ENCODE measurements at places on chromosomes 7 and 10.

DNA sequence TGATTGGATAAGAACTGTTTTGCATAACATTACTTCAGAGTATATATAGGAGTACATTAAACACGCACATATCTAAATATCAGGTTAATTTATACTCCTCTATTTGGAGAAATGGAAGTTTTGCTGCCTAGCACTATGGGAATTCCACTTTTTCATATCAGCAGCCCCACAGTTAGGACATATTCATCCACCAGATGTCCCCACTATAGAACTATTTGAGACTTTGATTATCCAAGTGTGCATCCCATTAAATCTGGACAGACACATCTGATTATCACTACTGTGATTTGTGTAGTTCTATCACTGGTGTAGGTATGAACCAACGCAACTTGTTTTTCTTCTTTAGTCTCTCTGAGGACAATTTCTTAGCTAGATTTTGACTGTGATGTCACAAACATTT, 345.7 kb downstream of the THSD7A start:
- no peak for DNase-seq

DNA sequence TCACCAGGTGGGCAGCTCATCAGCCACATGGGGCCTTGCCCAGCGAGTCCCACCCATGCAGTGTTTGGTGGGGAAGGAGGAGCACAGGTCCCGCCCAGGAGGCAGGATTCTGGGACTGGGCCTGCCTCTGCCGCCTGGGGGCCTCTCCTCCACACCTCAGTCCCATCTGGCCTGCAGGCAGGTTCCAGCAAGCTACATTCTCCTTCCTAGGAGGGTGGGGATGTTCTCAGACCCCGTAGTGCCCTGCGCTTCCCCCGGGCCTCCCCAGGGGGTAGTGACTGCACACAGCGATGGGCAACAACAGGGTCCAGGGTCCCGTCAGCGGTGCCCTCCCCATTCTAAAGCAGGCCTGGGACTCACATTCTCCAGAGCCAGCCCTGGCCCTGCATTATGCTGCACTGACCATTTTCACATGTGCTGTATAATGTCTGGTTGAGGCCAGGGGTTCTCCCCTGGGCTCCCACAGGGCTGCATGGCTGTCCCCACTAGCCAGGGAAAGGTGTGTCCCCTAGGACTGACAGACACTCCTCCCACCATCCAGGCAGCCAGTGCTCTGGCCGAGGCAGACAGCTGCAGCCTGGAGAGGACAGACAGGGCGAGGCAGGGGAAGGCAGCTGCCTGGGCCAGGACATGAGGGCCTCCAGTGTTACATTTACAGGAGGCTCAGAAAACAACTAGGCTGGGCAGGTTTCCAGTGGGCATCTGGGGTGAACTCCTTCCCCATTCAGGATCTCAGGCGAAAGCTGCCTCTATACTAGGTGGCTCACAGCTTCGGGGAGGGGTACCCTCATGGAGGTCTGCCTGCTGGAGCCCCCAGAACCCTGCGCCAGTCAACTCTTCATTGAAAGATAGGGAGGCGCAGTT, 9.3 kb downstream of the RASGEF1A start:
- DNase-seq, result no peak

GRCh38 chr7:131538813-131539179, 17.6 kb downstream of the PODXL start:
- DNase-seq, result no peak

GRCh38 chr7:35584990-35585389, 109.9 kb downstream of the HERPUD2 start:
- no peak for DNase-seq

DNA sequence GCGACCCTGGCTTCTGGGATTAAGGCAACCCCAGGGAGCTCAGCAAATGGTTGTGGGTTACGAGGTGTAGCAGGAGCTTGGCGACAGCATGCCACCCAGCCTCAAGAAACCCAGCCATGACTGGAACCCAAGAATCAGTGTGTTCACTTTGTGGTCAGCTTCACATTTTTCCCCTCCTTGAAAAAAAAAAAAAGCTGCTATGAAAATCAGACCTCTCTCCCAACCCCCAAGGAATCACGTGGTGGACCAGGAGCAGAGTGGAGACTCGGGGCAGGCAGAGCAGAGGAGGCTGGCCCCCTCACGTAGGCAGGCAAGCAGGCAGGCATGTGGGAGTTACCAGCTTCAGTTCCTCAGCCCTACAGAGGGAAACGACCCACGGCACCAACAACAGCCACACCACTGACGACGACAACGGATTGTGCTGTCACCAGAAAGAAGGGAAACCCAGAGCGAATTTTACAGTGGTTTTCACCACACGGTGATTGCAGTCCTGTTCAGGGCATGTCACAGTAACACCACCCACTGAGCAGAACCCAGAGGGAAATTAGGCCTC, 203.4 kb downstream of the SLC25A13 start:
- DNase-seq, result no peak

DNA sequence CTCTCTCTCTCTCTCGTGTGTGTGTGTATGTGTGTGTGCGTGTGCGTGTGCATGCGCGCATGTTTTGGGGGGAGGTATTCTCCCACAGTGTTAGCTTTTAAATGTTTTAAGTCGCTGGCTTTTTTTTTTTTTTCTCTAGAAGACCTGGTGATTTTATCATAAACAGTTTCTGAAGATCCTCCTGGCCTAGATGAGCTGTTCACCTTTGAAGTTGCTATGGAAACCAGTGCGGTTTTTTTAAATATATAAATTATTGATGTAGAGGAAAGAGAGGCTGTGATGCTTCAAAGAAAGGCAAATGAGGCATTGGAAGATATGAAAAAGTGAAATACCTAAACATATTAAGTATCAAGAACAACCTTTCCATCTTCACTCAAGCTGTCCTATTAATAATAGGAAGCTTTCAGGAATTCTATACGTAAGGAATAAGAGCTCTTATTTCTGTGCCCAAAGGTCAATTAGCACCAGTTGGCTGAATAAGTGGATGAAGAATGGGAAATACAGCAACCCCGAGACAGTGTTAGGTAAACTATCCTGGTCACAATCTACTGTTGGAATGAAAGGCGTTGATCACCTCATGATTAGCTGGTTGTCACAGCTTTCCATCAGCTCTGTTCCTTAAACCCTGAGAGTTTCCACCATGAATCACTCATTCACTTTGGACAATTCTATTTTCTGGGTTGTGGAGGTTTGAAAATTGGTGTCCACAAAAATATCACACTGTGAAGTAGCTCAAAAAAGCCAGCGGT, 66.5 kb upstream of the SLC35G1 start:
- no peak for DNase-seq

GRCh38 chr7:105618016-105618296, 36.7 kb upstream of the EFCAB10 start:
- DNase-seq, result no peak

DNA sequence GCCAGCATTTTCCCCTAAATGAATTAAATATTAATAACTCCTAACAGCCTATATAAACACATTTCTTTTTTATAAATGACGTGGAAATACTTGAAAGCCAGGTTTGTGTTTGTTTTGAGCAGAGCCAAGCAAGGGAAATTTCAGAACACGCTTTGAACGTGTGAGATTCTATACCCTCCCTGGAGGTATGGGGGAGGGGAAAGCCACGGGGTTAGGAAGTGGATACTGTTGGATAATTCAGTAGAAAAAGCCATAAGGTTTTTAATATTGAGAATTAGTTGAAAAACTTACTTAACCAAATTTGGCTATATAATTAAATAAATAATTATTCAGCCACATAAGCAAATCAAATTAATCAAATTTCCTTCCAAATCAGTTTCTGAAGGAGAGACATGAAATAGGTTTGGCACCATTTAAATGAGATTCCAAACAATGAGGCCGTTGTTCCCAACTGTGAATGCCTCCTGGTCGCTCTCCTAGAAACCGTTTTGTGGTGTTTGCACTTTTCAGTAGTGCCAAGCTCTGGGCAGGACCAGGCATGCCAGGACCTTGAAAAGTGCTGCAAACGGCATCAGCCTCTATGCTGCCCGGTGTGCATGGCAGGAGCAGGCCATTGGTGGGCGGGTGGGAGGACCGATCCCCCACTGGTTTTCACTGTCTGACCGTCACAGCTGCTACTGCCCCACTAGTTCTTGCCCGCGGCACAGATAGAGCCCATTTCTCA, 88.1 kb downstream of the SEPTIN14 start:
- peak; percentile 94 for DNase-seq

GRCh38 chr7:28732071-28732869, 225.9 kb downstream of the TRIL start:
- peak; percentile 16 for DNase-seq

DNA sequence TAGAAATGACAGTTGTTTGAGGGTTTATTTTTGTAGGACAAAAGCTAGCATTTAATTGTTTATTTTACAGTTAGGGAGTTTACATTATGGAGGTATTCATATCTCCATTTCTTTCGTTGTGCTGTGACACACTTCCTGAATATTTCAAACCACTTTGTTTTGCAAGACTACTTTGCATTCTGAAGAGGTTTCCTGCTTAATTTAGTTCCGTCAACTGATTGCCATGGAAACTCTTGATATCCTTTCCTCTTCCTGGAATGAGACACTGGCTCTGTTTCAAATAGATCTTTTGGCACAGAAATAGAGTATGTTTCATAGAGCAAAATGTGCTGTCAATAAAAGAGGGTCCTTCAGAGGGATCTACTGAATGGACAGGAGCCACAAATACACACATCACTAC, 159.5 kb upstream of the AGR3 start:
- peak; percentile 82 for DNase-seq

GRCh38 chr7:98162758-98163157, 48.5 kb upstream of the BHLHA15 start:
- DNase-seq, result no peak

DNA sequence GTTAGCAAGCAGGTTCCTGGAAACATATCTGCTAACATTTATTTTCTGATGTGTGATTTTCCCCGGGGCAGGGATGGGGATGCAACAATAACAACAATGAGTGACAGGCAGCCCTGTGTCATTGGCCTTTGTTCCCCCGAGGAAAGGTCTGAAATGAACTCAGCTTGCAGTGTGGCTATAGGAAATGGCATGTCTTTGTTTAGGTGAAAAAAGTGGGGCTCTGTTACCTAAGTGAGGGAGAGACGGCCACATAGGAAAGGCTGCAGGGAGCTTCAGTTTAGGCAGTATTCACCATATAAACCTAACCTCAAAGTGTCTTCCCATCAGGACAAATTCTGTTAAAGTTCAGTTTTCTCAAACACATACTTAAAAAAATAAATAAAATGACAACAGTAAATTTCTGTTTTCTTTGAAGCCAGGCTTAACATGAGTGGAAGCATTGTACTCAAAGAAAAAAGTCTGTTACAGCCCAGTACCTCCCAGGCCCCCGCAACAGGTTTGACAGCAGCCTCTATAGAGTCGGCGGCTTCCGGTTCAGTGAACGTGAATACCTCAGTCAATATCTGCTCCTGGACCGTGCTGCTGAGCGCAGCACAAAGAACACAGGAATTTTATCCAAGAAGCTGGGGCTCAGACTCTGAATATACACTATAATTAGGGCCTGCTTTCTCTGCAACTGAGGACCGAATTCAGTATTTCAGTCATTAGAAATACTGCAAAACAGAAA, 168.3 kb downstream of the GLI3 start:
- no peak for DNase-seq

DNA sequence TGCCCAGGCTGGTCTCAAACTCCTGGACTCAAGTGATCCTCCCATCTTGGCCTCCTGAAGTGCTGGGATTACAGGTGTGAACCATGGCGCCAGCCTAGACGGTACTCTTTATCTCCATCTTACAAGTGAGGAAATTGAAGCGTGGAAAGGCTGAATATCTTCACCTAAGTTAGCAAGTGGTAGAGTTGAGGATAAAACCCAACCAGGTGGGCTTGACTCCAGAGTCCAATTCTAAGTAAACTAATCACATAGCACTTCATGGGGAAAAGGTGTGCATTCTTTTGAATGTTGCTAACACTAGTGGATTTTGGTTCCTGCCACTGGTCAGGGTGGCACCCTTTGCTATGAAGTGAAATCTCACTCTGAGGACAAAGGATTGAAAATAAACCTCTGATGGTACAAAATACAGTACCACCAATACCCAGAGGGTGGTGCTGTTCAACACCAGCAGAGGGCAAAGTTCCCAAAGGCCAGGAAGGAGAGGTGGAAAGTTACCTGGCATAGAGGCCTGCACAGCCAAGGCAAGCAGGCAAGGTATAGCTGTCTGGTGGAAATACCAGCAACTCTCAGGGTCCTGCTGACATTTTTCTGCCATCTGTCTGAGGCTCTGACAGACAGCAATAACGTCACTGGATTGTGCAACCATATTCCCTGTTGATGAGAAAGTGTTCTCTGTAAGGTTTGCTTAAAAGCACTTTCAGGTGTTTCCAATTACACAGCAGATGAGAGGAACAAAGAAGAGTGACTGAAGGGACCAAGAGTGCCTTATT, 17.6 kb downstream of the ZDHHC16 start:
- DNase-seq, result peak; percentile 50

DNA sequence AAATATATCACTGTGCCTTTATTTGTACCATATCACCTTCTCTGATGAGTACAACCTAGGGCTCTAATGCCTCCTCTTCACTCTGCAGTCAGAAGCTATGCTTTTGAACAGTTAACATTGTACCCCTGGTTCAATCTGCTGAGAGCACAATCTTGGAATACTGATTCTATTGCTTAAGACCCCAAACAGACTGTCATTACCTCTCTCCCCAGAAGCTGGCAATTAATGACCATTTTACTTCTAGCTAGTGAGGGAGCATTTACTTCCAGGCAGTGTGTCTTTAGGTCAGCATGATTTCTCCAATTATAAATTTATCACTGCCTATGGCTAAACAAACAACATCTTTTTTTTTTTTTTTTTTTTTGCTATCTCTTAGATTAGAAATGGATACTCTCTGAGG, 36.0 kb upstream of the SPOCK2 start:
- no peak for DNase-seq

DNA sequence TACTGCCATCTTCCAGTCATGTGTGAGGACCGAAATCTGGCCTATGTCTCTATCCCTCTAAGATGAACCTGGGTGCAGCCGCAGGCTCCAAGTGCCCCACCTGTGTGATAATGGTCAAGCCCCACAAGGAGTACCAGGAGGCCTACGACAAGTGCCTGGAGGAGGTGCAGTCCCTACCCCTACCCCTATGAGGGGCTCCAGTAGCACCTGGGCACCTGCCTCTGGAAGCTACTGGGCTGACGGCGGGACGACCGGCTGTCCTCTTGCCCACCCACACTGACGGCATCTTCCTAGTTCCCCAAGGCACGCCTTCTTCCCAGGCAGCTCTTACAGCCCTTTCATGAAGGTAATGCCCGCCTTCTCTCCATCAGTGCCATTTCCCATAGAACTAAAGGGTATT, 47.4 kb downstream of the HOXA1 start:
- DNase-seq, result no peak

DNA sequence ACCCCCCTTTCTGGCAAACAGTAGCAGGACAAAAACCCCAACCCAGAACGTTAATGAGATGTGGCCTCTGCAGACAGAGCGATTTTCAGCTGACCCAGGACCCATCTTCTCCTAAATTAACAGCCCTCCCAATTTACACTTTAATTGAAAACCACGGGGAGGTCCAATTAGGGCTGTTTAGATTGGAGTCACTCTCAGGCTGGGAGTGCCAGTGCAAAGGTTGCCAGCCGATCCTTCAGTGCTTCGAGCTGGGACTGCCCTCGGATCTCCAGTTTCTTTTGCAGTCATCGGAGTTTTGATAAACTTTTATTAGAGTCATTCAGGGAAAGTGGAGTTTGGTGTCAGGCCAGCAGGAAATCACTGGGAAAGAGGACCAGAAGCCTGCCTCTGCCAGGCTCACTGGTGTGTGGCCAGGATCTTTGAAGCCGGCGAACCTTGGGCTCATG, 108.0 kb downstream of the DOCK1 start:
- no peak for DNase-seq

- DNase-seq, result peak; percentile 36
Measured at GRCh38 chr7:47253650-47254080, 328.2 kb downstream of the TNS3 start.

- DNase-seq, result no peak
Measured at GRCh38 chr7:116851671-116852070, 10.7 kb upstream of the CAPZA2 start.
